ENCODE measurements at places on chromosomes 7 and 10.

DNA sequence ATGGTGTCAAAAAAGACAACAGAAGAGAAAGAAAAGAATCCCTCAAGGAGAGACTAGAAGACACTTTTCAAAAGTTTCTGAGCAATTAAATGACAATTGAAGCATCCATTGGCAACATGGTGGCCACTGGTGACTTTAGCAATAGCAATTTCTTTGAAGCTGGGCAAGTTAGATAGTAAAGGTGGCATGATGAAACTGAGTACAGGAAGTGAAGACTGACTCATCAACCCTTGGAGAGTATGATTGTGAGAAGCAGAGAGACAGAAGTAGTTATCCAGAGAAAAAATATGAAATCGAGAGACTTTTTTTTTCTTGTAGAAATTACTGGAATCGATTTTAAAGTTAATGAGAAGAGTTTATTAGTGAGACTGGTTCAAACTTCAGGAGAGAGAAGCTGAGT, 52.5 kb downstream of the DGKB start:
- DNase-seq = no peak

GRCh38 chr7:117124591-117125220, 171.4 kb downstream of the ST7 start:
- peak; percentile 66 for DNase-seq

DNA sequence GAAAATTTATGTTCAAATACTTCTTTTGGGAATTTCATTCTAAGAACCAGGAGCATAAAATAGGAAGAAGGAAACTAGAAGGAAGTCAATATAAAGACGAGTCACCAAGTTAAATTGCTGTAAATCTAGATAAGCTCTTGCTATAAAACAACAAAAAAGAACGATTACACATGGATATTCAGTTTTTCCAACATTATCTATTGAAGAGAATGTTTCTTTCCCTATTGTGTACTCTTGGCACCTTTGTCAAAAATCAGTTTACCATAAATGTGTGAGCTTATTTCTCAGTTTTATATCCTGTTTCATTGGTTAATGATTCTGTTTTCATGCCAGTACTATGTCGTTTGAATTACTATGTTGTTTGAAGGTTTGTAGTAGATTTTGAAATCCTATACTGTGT, 536.3 kb upstream of the MKI67 start:
- no peak for DNase-seq

DNA sequence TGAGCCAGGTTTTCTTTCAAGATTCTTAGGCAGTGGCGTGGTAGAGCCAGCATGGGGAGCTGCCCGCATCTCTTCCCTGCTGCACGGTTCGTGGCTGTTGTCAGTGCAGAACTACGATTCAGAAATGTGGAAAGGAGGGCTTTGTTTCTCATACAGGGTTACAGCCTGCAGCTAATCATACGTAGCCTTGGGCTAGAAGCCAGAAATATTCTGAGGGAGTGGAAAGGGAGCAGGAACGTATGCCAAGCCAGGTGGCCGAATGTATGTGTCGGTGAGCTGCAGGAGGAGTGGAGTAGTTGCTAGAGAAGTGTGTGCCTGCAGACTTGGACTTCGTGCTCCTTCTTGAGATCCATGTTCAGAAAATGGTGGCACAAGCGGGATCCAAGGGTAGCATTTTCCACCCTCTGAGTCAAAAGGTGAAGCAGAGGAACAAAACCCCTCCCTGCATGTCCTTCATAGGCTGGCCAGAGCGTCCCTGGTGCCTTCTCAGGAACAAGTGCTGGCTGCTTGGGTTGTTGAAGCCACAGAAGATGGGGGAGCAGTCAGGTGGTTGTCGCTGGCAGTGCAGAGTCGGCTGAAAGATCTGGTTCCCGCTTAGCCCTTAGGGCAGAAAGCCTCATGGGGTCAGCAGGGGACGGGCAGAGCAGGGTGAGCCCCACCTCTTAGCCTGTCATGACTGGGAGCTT, 40.9 kb downstream of the LANCL2 start:
- DNase-seq = no peak

- DNase-seq = no peak
Measured at GRCh38 chr7:106571563-106571962, 89.4 kb downstream of the CCDC71L start.

GRCh38 chr7:89042940-89043339, 247.4 kb upstream of the TEX47 start:
- DNase-seq = no peak

GRCh38 chr7:122762071-122762470, 59.3 kb upstream of the RNF148 start:
- DNase-seq = no peak

- no peak for DNase-seq
Measured at GRCh38 chr7:90256778-90257177, 11.8 kb downstream of the CFAP69 start.

DNA sequence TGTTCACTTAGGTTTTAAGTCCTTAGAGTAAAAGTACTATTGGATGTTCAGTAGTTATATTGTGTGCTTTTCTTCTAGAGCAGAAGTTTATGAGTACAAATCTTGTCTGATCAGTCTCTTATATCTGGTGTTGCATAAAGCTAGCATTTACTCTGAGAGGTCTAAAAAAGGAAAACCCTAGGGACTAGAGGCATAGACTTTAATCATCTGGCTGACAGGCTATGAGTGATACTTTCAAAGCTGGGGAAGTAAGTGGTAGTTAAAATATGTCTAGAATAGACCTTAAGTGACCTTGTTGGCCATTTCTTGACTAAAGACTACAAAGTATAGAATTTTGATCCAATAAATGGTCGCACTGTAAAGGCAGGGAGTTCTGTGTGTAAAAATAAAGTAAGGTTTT, 32.9 kb upstream of the PHYHIPL start:
- DNase-seq = no peak

GRCh38 chr10:3264161-3264761, 91.7 kb upstream of the PITRM1 start:
- no peak for DNase-seq

GRCh38 chr7:129536323-129536722, 34.0 kb downstream of the SMKR1 start:
- DNase-seq = no peak

GRCh38 chr7:137633133-137633532, 213.6 kb downstream of the DGKI start:
- no peak for DNase-seq

GRCh38 chr7:124457841-124458240, 307.8 kb downstream of the GPR37 start:
- DNase-seq = no peak

- DNase-seq = peak; percentile 38
Measured at GRCh38 chr7:155340071-155340531, 42.4 kb downstream of the INSIG1 start.

- peak; percentile 67 for DNase-seq
Measured at GRCh38 chr7:40922316-40922670, 780.6 kb downstream of the INHBA start.

- no peak for DNase-seq
Measured at GRCh38 chr7:68682910-68683309, 915.4 kb upstream of the AUTS2 start.

GRCh38 chr7:92623544-92623943, 33.4 kb upstream of the FAM133B start:
- no peak for DNase-seq

DNA sequence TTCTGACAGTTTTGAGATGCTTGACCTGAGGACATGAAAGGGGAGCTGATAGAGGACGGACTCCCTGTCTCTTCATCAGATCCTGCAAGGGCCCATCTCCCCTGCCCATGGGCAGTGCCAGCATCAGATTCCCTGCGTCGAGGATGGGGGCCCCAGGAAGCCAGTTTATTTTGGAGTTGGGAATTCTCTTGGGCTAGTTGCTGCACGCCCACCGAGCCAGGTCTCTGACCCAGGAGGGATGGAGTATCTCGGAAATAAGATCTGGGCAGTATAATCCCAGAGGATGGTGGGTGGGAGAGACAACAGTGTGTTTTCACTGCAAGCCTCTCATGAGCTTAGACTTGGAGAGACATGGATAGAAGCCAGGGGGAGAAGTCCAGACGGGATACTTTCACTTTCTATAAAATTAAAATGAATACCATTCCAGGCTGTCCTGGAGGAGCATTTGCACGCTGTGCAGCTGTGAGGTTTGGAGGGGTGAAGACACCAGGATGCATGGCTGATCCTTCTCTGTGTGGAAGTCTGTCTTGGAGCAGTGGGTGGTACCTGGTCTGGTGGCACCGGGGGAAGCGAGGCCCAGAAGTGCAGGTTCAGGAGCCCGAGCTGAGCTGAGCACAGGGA, 25.8 kb downstream of the DOCK1 start:
- no peak for DNase-seq

DNA sequence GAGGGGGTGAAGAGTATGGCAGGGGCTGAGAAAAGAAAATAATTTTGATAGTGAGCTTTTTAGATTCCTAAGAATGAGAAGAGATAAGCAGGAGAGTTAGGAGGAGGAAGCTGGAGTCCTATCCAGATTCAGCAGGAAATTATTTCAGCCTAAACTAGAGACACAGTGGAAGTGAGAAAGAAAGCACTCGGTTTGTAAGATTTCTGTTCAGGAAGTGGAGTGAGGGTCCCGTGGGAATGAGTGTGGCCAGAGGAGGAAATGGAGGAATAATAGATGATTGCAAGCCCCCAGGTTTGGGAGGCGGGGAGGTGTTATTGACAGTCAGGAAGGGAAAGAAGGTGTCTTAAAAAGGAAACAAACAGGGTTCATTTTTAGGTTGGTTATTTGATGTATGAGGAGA, 84.8 kb upstream of the NRP1 start:
- no peak for DNase-seq

DNA sequence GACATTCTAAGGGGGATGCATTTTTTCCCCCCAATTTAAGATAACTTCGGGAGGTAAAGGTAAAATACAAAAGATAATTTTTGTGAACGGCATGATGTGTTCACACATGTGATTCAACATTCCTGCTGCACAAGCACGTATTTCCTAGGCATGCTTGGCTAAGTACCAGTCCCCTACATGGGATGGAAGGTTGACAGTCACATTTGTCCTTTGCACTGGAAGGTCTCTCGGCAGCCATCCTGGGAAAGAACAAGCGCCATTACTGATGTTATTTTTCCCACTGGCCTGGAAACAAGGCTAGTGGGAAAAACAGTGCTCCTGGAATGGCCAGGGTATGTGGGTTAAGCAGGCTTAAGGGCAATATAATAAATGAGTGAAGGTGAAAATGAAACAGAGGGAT, 276.2 kb upstream of the AOAH start:
- DNase-seq = no peak

GRCh38 chr7:100675581-100676350, 2.2 kb downstream of the GNB2 start:
- peak; percentile 80 for DNase-seq

- DNase-seq = no peak
Measured at GRCh38 chr7:72057796-72058195, 354.3 kb downstream of the CALN1 start.

All from islet precursor cell (in vitro differentiated cells).